Right forelimb (tissue), 1 donor: ENCODE measurements at places on chromosomes 4 and X.

GRCh38 chrX:41022566-41022965 is 62.7 kb upstream of the USP9X start:
- no peak for DNase-seq

DNA sequence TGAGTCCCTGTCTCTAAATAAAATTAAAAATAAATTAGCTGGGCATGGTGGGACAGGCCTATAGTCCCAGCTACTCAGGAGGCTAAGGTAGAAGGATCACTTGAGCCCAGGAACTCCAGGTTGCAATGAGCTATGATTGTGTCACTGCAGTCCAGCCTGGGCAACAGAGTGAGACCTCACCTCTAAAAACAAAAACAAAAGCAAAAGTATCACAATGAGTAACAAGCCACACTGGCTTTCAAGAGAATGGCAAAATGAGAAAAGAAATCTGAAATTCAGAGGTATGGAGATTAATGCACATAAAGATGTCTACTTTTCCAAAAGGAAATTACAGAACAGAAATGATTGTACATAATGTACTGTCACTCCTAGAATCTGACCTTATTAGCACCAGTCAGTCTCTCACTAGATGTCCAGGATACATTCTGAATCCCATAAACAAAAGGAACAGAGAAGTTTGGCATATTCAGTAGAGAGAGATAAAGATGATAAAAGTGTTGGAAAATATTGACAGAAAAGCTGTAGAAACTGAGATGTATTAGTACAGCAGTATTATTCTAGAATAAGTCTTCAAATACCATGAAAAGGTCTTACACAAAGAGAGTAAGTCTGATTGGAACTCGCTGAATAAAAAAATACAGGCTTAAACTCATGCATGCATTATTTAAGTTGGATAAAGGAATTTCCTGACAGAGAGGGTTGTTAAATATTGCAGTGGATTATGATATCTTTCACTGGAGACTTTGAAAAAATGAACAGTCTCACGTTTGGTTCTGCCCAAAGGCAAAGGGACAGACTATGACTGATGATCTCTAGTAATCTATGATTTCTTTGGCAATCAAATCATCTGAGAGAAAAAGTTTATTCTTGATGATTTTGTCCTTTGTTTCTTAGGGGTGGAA is 102.5 kb downstream of the SH3RF1 start:
- DNase-seq, result no peak

DNA sequence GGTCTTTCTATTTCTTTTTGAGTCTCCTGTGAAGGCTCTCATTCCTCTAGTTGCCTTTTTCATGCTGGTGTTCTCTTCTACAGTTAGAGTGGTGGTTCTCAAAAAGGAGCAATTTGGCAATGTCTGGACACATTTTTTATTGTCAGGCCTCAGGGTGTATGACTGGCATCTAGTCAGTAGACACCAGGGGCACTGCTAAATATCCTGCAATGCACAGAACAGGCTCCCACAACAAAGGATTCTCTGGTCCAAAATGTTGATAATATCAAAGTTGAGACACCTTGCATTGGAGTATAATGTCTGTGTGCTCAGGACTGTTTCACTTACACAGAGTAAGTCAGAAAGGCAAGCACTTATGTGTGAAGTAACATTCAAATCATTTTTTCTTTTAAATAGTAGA is 1360.7 kb downstream of the ADGRL3 start:
- no peak for DNase-seq

DNA sequence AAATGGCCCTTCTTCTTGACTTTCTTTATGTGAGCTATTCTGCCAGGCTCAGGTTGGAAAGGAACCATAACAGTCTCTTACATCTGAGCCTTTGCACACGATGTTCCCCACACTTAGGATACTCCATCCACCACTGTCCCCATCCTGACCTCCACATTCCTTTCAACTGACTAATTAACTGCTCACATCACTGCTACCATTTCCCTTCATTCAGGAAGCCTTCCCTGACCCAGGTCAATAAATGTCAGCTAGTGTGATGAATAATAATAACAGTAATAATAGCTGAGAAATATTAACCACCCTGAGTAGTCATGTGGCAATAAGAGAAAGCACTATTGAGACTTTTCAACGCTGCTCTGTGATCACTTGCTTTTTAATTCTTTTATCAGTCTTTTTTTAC is 291.7 kb downstream of the KCNIP4 start:
- DNase-seq, result no peak

GRCh38 chr4:76430519-76431388 is 4.3 kb upstream of the SHROOM3 start:
- no peak for DNase-seq

DNA sequence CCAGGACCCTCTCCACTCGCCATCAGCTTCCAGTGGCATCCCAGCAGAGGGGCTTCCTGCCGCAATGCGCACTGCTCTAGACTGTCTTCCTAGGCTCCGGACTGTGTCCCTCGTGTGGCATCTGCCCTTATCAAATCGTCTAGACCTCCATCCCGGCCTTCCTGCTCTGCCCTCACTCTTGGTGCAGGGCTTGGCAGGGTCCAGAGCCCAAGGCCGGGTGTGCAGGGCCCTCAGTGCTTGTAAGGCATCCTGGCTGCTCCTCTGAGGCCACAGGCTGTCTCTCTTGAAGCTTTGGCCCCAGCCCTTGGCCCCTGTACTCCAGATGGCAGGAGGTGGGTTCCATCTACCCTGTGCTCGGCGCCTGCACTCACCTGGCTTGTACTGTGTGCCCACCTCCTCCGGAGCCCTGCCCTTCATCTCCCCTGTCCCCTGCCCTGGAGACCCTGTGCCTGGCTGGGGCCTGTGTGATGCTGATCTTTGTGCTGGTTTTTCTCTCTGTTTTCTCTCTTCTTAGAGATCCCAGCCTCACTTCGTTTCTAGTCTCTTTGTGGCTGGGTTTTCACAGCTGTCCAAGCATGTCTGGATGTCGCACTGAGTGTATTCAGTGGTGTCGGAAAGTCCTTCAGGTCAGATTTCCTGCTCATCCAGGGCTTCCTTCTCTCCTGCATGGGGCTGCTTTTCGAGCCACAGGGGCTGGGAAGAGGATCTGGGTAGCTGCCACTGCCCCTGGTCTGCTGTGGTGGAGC is 3.7 kb upstream of the TREX2 start:
- DNase-seq, result no peak

GRCh38 chr4:139144161-139144859 is 32.7 kb downstream of the ELF2 start:
- DNase-seq, result no peak

DNA sequence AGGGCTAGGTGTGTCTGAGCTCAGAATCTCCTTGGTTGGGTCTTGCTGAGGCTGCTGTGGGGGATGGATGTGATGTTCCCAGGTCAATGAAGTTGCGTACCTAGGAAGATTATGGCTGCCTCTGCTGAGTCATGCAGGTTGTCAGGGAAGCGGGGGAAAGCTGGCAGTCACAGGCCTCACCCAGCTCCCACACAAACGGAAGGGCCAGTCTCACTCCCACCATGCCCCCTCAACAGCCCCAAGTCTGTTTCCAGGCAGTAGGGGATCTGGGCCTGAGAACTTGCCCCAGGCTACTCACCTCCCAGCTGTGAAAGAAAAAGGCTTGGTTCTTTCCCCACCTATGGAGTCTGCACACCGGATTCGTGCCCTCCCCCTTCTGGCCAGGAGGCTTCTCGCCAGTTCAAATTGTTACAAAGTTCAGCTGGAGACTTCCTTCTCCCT is 72.9 kb downstream of the WDR44 start:
- DNase-seq, result no peak
